AG04449 (cell line): ENCODE measurements at places on chromosomes 12 and 14.

- no peak for DNase-seq
Measured at GRCh38 chr14:67882986-67883555, 63.5 kb downstream of the RAD51B start.

DNA sequence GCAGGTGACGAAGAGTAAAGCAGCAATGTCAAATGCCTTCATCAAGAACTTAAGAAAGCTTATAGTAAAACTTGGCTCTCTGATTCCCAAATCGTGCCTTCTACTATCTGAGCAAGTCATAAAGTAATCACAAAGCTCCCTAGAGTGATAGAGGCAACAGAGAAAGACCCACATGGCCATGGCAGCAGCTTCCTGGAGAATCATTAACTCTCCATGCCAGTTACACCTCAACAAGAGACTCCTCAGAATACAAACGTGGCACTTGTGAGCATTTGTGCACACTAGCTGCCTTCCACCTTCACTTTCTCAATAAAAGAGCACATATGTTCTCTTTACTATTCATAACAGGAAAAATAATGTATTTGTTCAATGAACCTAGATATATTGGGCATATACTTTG, 48.0 kb downstream of the PLCZ1 start:
- DNase-seq = no peak

DNA sequence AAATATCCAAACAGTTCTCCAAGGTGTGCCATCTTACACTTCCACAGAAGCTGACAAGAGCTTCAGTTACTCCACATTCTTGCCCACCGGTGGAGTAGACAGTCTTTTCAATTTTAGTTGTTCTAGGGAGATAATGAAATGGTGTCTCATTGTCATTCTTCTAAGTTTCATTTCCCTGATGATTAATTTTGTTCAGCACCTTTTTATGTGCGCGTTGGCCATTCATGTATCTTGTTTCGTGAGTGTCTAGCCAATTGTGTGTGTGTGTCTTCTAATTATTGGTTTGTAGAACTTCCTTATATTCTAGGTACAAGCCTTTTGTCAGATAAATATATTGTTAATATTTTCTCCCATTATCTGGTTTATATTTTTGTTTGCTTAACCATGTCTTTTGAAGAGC, 63.1 kb downstream of the GLT1D1 start:
- DNase-seq = no peak

- no peak for DNase-seq
Measured at GRCh38 chr14:29102266-29102665, 335.7 kb downstream of the FOXG1 start.

DNA sequence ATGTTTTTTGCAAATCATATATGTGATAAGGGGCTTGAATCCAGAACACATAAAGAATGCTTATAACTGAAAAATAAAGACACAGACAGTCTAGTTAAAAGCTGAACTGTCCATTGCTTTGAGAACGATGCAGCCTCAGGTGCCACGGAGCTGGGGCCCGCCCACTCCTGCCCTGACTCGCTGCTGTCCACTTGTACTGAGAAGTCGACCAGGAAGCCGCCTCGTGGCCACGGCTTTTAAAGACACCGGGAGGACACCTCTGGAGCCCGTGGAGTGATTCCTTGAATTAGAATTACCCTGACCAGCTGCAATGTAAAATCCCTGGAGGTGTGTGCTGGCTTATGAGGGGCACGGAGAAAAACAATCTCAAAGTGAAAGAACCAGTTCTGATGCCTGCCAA, 23.9 kb upstream of the TEX22 start:
- no peak for DNase-seq

- DNase-seq = no peak
Measured at GRCh38 chr12:128644664-128645296, 179.0 kb downstream of the SLC15A4 start.

DNA sequence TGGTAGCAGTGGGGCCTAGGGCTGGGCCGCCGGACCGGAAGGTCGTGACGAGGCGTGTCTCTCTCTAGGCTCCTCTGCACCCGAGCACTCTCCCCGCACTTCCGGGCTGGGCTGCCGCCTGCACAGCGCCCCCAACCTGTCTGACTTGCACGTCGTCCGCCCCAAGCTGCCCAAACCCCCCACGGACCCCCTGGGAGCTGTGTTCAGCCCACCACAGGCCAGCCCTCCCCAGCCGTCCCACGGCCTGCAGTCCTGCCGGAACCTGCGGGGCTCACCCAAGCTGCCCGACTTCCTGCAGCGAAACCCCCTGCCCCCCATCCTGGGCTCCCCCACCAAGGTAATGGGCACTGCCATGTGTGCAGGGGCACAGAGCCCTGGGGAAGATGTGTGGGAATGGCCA, 13.3 kb upstream of the PUS1 start:
- no peak for DNase-seq

DNA sequence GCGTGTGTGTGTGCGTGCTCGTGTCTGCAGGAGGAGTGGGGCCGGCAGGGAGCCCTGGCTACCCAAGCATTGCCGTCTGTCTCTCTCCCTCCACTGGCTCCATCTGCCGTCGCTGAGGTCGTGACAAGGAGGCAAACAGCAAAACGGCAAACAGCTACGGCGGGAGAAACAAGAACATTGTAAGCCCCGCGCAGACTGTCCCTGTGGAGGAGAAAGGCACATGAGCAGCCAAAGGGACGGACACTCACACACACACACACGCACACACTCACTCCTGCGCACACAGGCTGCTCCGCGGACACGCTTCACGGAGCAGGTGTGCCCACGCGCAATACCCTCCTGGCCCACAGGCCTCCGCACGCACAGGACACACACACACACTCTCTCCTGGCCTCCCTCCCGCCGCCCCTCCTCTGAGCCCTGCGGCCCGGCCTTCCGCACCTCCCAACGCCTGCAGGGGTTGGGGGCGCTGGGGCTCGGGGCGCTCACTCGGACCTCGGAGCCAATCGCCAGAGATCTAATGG, 905 bp downstream of the CISTR start:
- DNase-seq = no peak

DNA sequence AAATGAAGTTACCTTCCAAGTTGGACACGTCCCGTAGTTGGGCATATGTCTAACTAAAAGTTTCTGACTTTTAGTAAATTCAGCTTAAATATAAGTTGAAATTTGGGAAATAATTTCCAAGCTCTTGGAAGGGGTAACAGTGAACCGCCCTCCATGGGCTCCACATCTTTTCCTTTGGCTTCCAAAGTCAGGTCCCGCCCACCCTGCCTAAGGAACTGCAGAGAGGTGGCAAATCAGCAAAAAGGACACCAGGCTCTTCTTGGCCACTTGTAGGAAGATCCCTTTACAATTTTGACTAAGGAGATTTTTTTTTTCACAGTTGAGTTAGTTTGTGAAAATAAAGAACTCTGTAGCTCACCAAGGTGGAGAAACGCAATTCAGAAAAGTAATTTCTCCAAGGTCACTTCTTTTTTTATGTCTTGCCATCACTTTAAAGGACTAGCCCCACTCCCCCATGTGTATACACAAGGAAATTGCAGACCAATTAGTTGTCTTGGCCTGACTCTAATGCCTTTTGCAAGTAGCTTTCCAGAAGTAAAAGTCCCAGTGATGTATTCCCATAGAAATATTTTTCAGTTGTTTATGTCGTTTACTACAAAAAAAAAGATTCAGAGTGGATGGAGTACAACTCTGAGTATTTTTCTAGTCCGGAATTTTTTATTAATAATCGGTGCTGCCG, 181.2 kb downstream of the PELI2 start:
- no peak for DNase-seq

GRCh38 chr12:8844665-8845064, 22.2 kb downstream of the A2ML1 start:
- DNase-seq = no peak

DNA sequence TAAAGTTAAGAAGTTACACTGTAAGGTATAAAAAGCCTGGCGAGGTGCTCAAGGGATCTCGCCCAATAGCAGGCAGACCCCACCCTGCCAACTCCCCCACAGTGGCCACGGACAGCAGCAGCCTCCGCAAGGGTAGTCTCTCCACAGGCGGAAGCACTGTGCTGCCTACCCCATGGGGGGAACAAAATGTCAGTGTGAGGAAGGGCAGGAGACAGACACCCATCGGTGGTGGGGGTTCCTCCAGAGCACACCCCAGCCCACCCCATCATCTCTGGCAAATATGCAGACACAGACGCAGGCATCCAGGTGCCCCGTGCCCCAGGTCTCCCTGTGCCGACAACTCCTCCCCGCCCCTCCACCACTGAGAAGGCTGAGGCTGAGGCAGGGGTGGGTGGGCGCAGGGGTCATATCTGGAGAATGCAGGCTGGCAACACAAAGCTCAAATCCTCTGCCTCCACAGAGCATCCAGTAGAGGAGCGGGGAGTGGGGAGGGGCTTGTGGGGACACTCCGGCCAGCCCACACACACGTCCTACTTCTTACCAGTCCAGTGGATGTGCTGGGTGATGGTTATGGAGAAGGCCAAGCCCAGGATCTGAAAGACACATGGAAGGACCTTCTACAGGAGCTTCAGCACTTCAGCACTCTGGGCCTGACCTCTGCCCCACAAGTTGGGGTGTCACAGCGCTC, 68.3 kb upstream of the DDX11 start:
- no peak for DNase-seq

DNA sequence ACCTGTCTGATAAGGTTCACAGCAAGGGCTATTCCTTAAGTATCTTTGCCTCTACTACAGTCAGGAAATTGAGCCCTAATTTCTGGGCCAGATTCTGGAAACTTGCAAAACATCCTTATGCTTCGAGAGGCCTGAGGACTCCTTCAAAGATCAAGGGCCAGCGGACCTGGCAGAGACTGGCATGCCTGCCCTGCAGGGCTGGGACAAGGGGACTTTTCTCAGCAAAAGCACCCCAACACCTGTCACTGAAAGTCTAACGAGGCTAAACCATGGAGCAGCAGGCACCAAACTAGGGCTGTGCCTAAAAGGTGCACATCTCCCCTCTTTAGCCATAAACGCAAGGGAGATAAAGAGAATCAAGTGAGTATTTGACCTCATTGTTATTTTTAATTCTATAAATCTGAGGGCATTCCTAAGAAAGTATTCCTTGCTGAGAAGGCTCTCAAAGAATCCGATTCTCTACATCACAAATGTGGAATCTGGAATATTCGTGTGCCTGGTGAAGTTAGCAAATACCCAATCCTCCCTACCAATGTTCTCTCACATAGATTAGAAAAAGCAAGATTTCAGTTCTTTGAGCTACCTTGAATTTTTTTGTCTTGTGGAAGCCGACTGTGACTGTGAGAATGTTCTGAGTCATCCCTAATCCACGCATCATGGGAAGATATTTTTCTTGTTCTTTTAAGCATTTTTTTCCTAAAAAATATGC, 328.2 kb upstream of the NOVA1 start:
- no peak for DNase-seq

DNA sequence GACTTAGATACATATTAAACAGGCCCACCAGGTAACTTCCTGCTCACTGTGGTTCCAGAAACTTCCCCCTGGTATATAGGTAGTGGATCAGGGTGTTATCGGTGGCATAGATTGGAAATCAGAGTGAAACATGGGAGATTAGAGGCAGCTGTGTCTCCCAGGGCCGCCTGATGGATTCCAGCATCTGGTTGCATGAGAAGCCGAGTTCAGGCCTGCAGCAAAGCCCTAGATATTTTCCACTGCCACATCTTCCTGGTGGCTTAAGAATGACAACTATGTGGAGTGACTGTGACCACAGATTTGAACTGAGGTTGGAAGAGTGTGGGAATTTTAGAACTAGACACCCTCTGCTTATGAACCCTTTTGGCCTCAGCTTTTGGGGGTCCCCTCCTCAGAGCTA, 184.8 kb upstream of the NTF3 start:
- DNase-seq = no peak

DNA sequence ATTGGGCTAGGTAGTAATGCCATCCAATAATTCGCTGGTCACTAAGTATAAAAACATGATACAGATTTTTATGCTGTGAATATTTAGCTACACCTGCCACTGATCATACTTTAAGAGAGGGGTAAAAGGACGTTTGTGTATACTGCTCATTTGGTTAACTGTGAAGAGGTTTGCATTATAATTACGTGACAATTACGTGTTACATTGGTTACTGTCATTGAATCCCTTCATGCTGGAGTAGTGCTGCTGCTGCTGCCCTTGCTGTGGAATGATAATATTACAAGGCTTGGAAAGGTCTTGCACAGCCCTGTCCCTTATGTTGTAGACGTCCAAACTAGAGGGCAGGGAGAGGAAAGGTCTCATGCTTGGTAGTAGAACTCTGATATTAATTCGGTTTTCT, 312.2 kb upstream of the ATP2B1 start:
- no peak for DNase-seq

DNA sequence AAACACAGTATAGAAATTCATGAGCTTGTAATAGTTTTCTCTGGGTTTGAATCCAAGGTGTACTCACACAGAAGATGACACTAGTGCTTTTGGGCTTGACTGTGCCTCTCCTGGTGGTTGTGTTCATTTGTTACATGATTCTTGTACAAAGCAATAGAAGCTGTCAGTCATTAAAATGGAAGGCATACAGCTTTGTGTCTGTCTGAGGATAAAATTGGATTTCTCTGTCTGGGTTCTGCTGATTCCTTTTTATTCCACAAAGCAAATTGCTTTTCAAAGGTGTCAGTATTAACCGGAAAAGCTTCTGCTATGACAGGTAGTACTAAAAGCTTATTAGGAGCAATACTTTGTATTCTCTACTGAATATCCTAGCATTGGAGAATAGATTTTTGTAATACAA, 361.2 kb downstream of the SLC6A15 start:
- DNase-seq = no peak

DNA sequence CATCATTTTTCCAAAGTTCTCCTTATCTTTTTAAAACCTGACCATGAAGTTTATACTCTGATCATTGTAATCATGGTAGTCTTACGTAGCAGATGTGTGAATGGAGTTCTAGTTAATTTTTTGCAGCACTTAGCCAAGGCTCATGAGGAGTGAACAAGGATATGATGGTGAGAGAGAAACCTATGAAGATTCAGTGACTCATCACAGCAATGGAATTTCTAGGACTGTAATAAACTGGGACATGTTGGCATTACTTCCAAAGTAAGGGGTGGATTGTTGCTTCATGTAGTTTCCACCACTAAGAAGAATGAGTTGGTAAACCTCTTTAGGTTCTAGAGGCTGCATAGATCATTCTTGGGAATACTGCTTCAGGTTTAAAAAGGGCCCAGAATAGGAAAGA, 102.7 kb downstream of the LRRIQ1 start:
- no peak for DNase-seq

GRCh38 chr14:74545386-74545785, 51.8 kb downstream of the ISCA2 start:
- no peak for DNase-seq

DNA sequence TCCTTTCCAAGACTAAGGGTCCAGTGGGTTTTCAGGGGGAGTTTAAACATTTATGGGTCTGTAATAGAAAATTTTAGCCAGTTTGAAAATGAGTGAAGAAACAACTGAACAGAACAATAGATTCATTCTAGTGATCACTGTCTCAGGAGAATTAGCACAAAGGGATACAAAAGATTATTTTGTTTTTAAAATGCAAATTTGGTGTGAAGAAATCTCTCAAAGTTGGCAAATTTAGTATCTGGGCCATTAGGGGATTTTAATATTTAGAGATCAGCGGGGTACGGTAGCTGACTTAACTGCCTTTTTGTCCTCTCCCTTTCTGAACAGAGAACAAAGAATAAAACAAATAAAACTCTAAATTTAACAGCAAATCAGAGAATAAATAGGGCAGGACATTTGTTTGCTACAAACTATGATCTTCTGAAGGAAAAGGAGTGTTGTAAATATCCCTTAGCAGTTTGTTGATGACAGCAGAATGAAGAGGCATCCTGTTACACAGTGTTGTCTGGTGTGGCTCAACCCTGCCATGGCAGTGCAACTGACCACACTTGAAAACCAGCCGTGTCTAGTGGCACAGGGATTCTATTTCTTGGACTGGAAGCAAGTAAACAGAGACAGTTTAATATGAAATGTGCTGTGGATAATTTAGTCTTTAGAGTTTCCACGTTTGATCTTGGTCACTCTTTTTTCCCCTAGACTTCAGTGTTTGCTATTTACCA, 46.3 kb upstream of the LRTM2 start:
- no peak for DNase-seq
